Stimulated activated CD4-positive, alpha-beta T cell treated with anti-CD3 and anti-CD28 coated beads, Interleukin-2, amount 100 ng/mL, for 4 hours (primary cell): ENCODE measurements at places on chromosomes 16 and 17.

- no peak for DNase-seq
Measured at GRCh38 chr16:68116256-68116867, 31.2 kb downstream of the NFATC3 start.

DNA sequence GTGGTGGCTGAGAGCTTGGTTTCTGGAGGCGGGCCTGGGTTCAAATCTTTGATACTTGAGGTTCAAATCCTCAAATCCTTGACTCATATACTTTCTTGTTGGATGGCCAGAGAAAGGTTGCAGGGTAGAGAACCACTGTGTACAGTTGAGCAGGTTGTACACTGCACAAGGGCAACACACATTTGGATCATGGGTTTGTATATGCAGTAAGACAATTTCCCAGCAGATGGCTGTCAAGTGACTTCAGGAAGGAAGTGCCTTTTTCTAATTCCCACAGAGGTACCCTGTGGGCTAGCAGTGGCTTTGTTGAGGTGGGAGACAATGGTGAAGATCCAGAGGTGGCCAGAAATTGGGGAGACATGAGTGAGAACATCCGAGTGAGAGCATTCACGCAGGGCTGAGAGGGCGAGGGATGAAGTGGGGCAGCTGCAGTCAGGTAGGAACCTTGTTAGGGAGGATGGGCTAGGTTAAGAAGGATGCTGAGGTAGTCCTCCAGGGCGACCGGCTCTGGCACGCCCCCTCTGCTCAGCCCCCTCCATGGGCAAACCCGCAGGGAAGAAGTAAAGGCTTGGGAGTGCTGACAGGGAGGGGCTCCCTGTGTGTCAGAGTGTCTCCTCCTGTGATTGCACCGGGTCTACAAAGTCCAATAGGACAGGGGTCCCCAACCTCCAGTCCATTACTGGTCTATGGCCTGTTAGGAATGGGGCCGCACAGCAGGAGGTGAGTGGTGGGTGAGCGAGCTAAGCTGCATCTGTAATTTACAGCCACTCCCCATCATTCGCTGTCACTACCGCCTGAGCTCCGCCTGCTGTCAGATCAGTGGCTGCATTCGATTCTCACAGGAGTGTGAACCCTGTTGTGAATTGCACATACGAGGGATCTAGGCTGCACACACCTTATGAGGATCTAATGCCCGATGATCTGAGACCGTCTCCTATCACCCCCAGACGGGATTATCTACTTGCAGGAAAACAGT lies 2.7 kb downstream of the C16orf89 start:
- DNase-seq, result no peak

DNA sequence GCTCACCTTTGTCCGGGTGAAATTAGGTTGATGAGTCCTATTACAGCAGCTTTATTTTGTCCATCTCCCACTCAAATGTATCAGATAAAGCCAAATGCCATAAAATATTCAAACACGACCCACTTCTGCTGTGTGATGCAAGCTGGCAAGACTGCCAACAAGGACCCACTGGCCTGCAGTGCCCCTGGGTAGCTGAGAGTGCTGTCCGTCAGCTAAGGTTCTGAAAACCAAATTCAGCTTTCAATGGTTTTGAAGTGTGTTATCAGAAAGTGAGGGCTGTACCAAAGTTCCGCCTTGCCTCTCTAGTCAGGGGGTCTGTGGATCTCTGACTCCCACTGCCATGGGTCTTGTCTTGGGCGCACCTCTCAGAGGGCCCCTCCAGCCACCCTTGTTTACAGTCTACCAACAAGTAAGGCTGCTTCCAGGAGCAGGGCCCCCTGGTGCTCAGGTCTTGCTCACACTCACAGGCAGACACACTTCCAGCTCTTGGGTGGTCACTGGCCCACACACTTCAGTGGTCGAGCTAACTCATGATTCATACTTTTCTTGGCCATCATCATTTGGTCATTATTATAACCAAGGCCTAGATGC lies 10.5 kb upstream of the CCDC182 start:
- no peak for DNase-seq

DNA sequence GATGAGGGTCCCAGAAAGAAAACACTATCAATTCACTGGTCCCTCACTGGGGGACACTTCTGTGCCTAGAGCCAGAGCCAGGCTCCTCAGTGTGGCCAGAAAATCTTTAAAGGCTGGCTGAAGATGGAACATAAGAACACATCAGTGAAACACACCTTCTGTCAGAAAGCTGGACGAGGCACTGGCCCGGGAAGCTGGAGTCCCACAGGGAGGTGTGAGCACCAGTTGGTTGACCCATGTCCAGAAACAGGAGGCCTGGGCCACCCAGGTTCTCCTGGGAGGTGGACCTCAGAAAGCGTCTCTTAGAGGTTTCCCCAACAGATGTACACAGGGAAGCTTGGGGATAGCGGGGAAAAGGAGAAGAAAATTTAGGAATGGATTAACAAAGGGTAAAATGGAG lies 56.2 kb upstream of the ALDH3A2 start:
- DNase-seq, result no peak

DNA sequence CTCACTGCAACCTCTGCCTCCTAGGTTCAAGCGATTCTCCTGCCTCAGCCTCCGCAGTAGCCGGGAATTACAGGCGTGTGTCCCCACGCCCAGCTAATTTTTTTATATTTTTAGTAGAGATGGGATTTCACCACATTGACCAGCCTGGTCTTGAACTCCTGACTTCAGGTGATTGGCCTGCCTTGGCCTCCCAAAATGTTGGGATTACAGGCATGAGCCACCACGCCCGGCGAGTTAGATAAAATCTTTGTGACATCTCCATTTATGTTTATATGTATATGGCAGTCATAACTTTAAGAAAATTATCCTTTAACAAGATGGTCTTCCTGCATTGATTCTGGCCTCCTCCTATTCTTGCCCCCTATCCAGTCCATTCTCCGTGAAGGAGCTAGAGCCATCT lies 24.0 kb downstream of the CCDC42 start:
- no peak for DNase-seq

DNA sequence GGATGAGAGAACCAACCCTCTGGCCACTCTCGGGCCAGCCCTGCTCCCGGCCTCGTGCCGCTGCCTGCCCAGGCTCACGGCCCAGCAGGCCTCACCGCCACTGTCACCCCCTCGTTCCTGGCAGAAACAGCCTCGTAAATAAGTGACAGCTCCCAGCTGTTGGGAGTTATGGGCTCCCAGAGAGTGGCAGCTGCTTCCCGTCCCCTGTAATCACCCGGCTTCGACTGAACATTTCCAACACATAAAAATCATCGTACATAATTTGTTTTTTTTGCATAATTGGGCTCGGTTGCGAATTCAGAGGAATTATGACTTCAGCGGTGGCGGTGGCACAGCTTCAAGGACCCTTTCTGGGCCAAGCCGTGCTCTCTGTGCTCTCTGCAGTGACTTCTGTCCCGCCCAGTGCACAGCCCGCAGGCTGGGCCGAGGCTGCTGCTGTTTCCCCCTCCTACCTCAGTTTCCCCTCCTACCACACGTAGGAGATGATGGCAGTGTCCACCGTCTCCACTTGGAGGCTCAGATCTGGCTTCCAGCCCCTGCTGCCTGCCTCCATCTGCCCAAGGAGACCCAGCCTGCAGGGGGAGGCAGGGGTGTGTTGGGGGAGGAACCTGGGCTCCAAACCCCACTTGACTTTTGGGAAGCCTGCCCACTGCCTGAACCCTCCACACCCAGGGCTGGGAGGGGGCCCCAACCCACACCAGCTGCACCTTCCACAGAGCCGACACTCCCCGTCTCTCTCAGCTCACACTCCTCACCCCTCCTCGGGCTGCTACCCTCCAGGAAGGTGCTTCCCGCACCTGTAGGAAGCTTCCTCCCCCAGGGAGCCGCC lies 84.9 kb downstream of the RTN4RL1 start:
- no peak for DNase-seq

DNA sequence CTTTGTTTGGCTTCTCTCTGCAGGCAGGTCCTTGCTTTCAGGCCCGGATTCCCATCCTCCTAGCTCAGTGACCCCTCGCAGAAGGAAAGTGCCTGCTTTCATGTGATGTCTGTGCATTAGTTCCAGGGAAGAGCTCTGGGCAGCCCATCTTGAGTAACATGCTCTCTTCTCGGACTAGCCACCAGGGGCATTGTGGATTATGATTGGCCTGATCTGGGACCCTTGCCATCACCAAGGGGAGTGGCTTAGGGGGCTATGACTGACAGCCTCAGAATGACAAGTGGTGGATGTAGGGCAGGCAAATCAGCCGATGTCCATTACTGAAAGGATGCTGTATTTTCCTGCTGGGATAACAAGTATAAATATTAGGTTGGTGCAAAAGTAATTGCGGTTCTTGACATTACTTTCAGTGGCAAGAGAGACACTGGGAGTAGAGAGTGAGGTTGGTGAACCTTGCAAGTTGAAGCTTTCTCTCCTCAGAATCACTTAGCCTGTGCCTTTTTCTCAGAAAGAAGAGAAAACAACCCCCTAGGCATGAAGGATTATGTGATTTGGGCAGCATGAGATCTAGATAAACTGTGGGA lies 71.5 kb upstream of the MPHOSPH6 start:
- no peak for DNase-seq

DNA sequence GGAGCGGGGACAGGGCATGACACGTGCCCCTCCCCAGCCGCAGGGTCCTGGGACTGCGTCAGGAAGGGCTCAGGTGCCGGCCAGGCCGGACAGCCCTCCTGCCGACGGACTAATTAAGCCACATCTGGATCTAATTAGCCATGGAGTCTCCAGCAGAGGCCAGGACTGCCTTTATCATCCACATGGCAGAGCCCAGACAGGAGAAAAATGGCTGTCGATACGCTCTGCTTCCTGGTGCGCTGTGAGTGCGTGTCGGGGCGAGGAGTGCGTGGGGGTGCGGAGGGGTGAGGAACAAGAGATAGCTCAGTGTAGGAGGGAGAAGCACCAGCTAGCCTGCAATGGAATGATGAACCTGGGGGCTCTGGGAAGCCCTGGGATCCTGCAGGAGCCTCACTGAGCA lies 218.8 kb downstream of the IRF8 start:
- DNase-seq, result no peak

GRCh38 chr17:72602517-72603419 lies 481.9 kb downstream of the SOX9 start:
- DNase-seq, result no peak

DNA sequence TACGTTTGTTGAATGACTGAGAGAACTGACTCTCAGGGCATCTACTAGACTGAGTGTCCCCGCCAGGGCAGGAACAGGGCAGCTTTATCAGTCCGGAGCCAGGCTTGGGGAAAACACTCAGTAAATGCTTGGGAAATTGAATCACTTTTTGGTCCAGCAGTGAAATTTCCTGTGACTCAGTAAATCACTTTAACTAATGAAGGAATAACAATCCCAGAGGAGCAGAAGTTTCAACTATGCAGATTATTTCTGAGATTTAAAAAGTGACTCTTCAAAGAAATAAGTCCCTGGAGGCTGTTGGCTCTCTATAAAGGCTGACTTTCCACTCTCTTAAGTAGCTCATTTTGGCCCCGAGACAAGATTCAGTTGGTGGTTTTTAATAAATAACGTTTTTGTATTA lies 101.8 kb downstream of the FOXL1 start:
- DNase-seq, result no peak
